ENCODE measurements at places on chromosomes 6 and 20.
A peak's percentile ranks its signal among the peaks of the same experiment; 100 is the strongest.

DNA sequence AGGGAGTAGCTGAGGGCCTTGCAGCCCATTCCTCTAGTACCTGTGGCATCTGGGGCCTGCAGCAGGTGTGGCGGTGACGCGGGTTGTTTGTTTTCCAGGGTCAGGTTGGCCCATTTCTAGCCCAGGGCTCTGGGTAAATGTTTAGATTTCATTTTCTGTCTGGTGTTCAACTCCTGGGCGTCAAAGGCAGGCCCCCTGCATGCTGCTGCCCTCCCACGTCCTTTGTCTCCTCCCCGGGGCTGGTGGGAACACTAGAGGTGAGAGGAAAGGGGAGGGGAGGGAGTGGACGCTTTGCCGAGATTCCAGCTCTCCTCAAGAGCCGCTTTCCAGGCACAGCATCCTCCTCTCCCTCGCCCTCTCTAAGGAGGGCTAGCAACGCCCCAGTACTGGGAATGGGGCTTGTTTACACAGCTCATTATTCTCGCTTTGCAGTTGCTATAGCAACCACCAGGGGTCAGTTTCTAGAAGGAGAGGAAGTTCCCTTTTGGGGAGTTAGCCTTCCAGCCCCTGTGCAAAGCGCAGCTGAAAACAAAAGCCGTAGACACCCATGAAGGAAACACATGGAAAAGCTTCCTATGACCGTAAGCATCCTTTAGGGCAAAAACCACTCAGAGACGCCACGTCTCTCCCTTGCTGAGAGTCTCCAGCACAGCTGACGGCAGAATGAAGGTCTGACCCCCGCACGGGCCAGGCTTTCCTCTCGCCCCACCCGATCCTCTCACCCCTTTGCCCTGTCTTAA is 170.6 kb downstream of the LY86 start:
- peak; percentile 76 for DNase-seq

- DNase-seq = no peak
Observed at GRCh38 chr6:7252390-7252789, 60.6 kb downstream of the SSR1 start.

- peak; percentile 29 for DNase-seq
Observed at GRCh38 chr20:49395183-49395582, 87.3 kb downstream of the KCNB1 start.

GRCh38 chr20:33866398-33867100 is 55.4 kb downstream of the CHMP4B start:
- no peak for DNase-seq

GRCh38 chr6:43076464-43077332 is 584 bp downstream of the PTK7 start:
- DNase-seq = peak; percentile 28

DNA sequence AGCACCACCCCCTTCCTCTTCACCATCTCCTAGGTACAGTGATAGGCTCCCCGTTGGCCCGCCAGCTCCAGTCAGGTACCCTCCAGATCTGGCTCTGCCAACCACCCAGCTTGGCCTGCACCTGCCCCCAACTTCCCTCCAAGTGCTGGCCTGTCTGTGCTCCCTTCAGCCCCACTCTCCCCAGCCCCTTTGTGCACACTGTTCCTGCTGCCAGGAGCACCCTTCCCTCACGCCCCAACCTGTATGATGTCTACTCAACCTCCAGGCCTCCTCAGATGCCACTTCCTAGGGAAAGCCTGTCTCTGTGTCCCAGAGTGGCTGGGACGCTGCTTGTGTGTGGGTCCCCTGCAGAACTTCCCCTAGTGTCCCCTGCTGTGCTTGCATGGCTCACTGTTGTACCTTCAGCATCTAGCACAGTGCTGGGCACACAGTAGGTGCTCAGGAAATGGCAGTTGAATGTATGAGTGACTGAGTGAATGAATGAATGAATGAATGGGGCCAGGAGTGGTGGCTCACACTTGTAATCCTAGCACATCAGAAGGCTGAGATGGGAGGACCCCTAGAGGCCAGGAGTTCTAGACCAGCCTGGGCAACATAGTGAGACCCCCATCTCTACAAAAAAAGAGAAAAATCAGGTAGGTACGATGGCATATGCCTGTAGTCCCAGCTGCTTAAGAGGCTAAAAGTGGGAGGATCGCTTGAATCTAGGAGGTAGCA is 3.0 kb downstream of the ZBP1 start:
- DNase-seq = no peak

DNA sequence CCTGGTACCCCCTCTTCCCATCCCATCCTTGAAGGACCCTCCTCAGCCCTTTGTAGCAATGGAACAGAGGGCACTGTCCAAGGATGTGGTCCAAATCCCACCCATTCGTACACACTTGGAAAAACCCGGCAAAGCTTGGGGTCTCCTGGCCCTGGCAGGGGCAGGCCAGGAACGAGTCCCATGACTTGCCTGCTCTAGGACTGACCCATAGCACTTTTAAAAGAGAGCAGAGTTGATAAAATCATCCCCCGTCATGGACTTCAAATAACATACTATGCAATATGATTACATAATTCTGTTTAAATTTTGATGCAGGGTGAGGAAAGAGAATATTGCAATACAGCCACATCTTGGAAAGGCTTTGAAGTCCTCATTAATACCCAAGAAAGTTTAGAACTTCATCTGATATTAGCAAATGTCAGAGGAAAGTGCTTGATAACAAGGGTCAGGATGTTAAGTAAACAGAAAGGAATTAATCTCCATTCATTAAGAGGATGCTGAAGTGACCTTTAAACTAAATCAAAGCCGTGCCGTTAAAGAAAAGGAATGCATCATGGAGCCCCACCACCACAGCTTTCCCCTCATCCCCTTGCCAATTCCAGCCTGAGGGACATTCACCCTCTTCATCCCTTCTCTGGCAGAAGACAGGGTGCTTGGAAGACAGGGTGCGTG is 60.7 kb upstream of the NXT1 start:
- no peak for DNase-seq

GRCh38 chr6:165298402-165298801 is 11.0 kb downstream of the C6orf118 start:
- no peak for DNase-seq

DNA sequence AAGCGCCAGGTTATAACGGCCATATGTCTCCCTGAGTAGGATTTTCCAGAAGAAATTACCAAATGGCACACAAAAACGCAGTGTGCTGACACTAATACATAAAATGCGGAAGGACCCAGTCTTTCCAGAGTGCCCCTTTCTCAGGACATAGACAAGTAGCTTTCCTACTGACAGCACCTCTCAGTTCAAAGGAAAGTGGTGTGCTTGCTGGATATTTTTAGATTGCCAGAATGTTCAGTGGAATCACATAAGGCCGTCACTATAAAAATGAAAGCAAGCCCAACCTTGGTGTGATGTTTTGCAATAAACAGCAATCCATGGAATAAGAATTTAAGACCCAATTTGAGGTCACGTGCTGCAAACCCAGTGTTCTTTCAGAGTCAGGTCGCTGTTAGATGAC is 135.5 kb upstream of the AGPAT4 start:
- DNase-seq = no peak

GRCh38 chr20:47775039-47775438 is 10.2 kb downstream of the SULF2 start:
- DNase-seq = no peak

GRCh38 chr6:144500892-144501291 is 215.8 kb downstream of the UTRN start:
- DNase-seq = no peak

DNA sequence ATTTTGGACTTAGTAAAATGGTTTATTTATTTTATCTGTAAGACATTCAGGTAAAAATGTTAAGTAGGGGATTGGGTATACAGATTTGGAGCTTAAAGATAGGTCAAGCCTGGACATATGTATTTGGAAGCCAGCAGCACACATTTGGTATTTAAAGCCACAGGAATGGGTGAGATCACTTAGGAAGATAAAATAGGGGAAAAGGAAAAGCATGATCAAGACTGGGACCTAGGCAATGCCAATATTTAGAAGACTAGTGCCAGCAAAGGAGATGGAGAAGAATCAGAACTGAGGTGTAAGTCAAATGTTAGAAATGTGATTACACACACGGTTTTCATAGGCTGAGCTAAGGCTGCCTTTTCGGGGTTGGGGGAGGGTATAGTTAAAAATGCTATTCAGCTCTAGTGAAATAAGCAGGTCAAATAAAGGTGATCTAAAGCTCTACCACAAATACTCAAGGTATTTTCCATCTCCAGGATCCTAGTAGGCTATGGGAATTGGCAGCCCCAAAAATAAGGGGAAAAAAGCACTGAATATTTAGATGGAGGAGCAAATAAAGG is 20.6 kb downstream of the SLC2A12 start:
- DNase-seq = peak; percentile 8

GRCh38 chr20:40942006-40942405 is 86.6 kb upstream of the TOP1 start:
- DNase-seq = no peak

DNA sequence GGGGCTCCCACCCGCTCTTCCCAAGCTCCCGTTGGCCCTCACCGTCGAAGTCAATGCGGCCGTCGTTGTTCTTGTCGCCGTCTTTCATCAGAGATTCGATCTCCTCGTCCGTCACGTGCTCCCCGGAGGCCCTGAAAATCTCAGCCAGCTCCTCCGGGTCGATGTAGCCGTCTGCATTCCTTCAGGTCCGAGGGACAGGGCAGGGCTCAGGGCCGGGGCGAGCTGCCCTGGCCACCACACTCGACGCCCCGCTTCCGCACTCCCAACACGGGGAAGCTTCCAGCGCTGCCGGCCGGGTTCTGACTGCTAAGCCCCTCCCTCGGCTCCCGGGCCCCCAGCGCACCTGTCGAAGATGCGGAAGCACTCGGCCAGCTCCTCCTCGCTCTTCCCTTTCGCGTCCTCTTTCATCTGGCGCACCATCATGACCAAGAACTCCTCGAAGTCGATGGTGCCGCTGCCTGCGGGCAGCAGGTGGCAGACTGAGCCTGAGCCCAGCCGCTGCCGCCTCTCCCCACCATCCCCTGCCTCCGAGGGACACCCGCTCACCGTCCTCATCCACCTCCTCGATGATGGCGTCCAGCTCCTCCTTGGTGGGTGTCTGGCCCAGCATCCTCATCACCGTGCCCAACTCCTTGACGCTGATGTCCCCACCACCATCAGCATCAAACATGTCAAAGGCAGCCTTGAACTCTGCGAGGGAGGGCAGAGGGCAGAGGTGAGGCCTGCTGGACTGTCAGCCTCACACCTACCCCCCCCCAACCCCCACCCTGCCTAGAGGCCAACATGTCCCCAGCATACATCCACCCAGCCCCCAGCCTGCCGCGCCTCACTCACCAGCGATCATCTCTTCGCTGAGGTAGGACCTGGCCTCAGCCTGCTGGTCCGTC is 2.9 kb downstream of the TNNC2 start:
- DNase-seq = peak; percentile 41

DNA sequence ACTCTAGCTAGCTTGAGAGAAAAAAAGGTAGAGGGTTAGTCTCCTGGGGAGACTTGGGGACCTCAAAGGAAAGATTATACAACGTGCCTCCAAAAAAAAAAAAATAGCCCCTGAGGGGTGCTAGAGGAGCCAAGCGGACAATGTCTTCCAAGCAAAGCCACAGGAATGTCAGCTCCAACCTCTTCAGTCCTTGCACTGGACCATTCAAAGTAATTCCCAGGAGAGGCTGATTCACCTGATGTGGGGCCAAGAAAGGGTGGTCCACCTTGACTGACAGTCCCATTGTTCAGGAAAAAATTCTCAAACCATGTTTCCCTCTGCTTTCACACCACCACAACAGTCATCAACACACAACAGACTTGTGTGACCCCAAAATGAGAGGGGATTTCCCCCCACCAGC is 30.7 kb downstream of the ASIP start:
- DNase-seq = peak; percentile 89

- no peak for DNase-seq
Observed at GRCh38 chr6:131628726-131629125, 684 bp upstream of the MED23 start.

DNA sequence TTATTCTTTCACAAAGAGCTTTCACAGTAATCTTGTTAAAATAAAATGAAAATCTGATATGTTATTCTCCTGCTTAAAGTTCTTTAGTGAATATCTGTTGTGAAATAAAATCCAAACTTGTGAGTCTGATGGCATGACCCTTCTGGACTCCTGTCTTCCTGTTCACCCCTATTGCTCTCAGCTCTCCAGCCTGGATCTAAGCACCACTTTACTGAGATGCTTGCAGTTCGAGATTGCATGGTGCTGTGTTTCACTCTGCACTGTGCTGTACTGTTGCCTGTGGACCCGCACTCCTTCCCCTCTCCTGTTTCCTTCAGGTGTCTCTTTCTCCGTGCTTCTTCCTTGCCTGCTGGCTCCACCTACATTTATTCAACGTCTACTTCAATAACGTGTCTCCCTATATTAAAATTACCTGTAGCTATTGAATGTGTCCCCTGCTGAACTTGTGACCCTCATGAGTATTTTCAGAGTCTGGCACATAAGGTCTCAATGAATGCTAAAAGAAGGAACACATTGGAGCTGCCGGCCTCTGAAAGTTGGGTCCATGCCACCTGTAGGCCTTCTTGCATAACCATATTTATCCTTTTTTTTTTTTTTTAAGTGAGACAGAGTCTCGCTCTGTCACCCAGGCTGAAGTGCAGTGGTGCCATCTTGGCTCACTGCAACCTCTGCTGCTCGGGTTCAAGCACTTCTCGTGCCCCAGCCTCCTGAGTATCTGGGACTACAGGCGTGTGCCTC is 100.1 kb downstream of the ARID1B start:
- no peak for DNase-seq

DNA sequence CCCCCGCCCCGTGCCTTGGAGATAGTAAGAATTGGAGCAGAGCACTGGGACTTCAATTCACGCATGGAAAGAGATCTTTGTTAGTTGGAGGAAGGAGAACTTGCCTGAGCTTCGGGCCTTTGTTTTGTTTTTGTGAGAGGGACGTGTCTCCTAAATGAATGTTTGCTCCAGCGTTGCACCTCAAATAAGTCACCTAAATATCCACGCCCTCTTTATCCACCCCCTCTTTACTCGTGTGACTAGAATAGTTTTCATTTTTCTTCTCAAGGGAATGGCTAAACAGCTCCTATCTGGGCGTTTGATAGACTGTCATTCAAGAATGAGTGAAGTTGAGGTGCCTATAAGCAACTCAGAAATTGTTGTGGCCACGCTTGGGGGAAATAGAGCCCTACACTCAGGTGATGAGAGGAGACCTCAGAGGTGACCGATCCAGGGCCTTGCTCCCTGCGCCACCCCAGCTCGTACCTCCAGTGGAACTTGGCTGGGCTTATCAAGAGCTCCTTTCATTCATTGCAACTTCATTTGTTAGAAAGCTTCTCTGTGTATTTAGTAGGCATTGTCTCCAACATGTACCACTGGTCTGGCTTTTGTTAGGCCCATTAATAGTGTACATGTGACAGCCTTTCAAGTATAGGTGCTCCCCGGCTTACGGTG is 861 bp downstream of the PCMTD2 start:
- DNase-seq = no peak

DNA sequence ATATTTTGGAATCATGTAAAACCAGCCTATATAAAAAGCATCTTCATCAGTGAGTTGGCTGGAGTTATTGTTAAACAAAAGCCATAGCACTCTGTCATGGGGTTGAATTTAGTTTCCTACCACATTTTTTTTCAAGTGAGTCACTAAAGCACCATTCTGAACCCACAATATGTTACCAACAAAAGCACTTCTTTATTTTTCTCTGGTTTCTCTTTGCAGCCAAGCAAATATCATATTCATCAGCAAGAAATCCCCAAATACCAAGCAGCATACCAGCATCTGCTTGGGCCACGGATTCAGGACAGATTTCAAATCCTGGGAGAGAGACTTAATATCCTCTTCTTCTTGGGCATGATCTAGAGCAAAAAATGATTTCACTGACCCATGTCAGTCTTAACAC is 441.4 kb downstream of the BCKDHB start:
- peak; percentile 68 for DNase-seq

GRCh38 chr20:58268421-58268821 is 40.0 kb upstream of the ANKRD60 start:
- DNase-seq = no peak

Measured in AG08395 (cell line).